Renal cortical epithelial cell (primary cell): ENCODE measurements at places on chromosomes 3 and 15. TPM values are rescaled to one million over a fixed set of nuclear protein-coding genes. Genes with fewer than 3 reads are reported as not detected.

The PDCD7 gene
- 12.9 and 18.4 TPM in 2 replicates for total RNA-seq

The CDC25A gene
- total RNA-seq: 3.2 and 7.3 TPM in 2 replicates

The LRTM1 gene
- total RNA-seq: not detected in 2 replicates

The PCBP4 gene
- total RNA-seq: 51.7 and 69.4 TPM in 2 replicates

The GRM2 gene
- 0.05 TPM in 1 of 2 replicates, not detected in the other for total RNA-seq

The FAM81A gene
- 0.52 and 1.4 TPM in 2 replicates for total RNA-seq

The DCP1A gene
- 13.0 and 17.3 TPM in 2 replicates for total RNA-seq

The EXOSC7 gene
- 59.4 and 63.9 TPM in 2 replicates for total RNA-seq

GRCh38 chr3:61996366-61996765 is 377.0 kb downstream of the FEZF2 start:
- no peak for DNase-seq

DNA sequence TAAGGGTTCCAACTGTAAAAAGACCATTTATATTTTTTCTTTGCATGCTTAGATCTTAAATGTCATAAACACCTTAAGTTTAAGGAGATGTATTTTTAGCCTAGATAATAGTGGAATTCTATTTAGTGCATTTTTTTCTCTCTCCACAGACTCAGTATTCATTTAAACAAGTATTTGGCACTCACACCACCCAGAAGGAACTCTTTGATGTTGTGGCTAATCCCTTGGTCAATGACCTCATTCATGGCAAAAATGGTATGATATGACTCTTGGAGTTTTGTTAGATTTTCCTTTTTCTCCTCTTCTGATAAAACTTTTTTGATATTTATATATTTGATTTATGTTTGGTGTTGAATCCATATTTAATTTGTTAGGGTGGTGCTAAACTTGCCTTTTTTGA is 7.3 kb downstream of the KIF23 start:
- DNase-seq: no peak

DNA sequence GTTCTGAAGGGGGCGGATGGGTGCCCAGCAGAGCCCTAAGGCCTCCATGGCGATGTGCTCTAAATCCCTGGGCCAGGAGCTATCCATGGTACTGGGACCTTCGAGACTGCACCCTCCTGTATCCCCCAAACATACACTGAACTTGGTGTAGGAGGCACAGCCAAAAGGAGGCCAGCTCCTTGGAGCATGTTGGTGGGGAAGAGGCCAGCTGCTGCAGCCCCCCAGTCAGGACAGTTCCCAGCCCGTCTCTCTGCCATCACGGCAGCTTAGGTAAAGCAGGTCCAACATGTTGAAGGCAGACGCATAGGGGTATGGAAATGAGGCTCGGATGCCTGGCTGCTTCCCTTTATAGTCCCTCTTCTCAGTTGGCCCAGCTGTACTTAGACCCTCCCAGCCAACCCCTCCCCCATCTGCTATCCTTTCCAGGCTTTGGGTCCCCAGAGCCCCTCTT is 1.8 kb downstream of the CAMKV start:
- peak; percentile 31 for DNase-seq

DNA sequence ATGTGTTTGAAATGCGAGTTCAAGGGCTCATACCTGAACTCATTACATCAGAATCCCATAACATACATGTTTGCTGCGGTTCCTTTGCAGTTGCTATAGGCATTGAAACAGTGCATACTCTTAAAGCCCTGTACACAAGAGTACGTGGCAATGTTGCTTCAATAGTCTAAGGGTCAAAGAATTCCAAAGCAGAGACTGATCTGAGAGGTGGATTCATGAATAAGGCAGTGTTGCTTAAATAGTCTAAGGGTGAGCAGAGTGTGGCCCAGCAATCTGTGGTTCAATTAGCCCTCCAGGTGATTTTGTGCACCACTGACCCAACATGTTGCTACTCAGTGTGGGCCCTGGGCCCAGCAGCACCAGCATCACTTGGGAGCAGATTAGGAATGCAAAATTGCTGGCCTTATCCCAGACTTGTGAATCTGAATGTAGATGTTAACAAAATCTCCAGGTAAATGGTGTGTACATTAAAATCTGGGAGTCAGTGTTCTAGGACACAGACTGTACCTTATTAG is 314.7 kb upstream of the UMPS start:
- no peak for DNase-seq

DNA sequence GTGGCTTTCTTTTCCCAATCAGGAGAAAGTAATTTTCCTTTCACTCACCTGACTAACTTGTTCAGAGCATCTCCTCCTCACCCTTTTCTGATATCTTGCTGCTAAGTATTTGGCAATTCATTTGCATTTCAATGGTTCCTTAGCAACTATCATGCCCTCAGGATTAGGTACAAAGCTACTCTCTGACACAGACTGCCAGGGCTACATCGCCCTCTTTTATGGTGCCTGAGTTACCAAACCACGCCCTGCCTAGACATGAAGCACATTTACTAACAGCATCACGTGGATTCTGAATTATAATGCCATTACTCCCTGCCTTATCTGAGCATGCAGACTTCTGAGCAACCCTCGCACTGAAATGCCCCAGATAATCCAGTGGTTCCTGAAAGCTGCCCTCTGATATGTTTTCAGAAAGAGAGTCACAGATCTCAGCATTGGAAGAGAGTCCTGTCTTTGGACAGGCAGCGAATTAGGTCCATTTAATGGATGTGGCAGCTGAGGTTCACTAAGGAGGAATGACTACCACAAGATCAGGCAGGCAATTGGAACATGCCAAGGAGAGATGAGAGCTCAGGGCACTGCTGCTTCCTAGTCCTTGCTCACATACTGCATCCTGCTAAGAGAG is 14.5 kb downstream of the EPHB1 start:
- no peak for DNase-seq

- peak; percentile 84 for DNase-seq
Observed at GRCh38 chr15:57509126-57509525, 82.6 kb upstream of the MYZAP start.

- no peak for DNase-seq
Observed at GRCh38 chr15:58595516-58596263, 153.8 kb downstream of the ADAM10 start.

GRCh38 chr3:187296911-187297310 is 5.4 kb upstream of the MASP1 start:
- DNase-seq: no peak

- DNase-seq: peak; percentile 91
Observed at GRCh38 chr15:70589221-70589620, 174.1 kb downstream of the UACA start.

DNA sequence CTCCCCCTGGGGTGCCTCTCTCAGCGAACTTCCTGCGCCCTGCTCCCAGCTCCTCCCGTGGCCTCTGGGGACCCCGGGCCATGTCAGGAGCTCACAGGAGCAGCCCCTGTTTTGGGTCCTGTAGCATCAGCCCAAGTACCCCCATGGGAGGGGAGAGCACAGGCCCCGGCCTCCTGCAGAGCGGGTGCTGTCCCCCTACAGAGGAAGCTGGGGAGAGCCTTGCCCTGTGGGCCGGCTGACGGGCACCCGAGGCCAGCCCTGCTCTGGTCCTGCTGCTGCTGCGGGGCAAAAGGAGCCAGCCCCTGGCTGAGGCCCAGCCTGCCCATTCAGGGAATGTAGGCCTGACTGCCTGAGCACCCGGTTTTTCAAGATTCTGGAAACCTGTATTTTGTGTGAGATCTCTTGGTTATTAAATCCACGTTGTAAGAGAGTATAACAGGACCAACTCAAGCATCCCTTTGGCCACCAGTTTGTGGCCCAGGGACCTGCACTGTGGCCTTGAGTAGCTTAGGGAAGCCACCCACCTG is 12.4 kb downstream of the PLXNA1 start:
- no peak for DNase-seq

GRCh38 chr15:70262591-70263274 is 165.0 kb upstream of the TLE3 start:
- DNase-seq: no peak

DNA sequence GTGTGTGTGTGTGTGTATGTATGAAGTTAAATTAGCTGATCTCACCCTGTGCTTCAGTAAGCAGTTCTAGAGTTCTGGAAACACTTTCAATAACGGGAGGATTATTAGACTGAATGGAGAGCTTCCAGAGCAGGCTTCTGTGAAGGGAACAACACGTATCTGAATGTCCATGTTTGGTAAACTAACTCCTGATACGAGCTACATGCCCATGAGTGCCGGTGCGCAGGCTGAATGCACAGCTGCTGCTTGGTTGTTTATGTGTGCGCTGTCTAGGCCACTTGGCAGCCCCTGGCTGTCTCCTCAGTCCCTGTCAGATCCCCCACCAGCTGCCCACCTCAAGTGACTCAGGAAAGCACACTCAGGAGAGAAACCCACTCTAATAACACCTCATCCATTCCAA is 137.0 kb downstream of the EPHB1 start:
- DNase-seq: no peak

GRCh38 chr3:57586778-57587177 is 10.4 kb downstream of the ARF4 start:
- no peak for DNase-seq

- DNase-seq: no peak
Observed at GRCh38 chr3:183393625-183394024, 34.8 kb downstream of the MCF2L2 start.

DNA sequence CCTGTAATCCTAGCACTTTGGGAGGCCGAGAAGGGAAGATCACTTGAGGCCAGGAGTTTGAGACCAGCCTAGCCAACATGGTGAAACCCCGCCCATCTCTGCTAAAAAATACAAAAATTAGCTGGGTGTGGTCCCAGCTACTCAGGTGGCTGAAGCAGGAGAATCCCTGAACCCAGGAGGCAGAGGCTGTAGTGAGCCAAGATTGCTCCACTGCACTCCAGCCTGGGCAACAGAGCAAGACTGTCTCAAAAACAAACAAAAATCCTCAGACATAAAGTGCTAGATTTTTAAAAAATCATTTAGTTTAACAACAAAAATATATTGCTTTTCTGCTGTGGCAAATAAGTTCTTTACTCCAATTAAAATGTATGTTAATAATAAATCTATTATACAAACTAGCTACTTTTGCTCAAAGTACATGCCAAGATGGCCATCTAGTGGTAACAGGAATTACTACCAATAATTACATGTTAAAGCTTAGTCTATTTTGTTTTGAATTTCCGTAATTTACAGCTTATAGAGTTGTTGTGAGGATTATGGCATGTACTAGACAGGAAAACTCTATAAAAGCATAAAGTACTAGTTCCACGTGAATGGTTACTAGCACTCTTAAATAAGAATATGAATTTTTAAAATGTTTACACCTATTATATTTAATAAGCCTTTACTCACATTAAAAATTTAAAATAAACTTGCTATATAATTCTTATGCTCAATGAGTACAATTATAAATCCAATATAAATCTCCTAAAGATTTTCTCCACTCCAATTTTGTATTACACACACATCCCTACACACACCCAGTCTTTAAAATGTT is 39.0 kb downstream of the GABPB1 start:
- DNase-seq: peak; percentile 57

- peak; percentile 35 for DNase-seq
Observed at GRCh38 chr3:114362815-114363214, 69.0 kb downstream of the TIGIT start.

- no peak for DNase-seq
Observed at GRCh38 chr3:62837145-62837787, 38.0 kb downstream of the CADPS start.

- DNase-seq: peak; percentile 85
Observed at GRCh38 chr3:30401971-30402370, 204.4 kb upstream of the TGFBR2 start.

GRCh38 chr3:106191211-106191610 is 322.4 kb upstream of the CBLB start:
- no peak for DNase-seq

- DNase-seq: no peak
Observed at GRCh38 chr3:184784731-184785500, 27.1 kb upstream of the VPS8 start.
